ENCODE measurements at places on chromosomes 4 and X.
A peak's percentile ranks its signal among the peaks of the same experiment; 100 is the strongest.

GRCh38 chr4:67288964-67289363 lies 256.3 kb downstream of the CENPC start:
- no peak for DNase-seq

DNA sequence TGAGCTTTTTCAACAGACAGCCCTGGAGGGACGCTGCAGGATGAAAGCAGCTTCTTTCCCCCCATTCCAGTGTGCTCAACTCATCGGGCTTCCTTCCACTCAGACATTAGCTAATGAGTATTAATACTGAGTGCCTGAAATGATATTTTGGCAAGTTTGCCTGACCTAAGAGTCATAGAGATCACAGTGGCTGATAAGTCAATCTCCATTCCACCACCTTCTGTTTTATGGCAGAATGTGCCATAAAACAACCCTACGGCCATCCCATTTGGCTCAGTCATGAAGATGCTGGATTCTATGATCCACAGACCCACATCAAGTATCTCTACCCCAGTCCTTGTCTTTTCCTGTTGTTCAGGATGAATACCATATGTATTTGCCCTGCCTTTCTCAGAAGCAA lies 48.3 kb upstream of the MAB21L2 start:
- no peak for DNase-seq

DNA sequence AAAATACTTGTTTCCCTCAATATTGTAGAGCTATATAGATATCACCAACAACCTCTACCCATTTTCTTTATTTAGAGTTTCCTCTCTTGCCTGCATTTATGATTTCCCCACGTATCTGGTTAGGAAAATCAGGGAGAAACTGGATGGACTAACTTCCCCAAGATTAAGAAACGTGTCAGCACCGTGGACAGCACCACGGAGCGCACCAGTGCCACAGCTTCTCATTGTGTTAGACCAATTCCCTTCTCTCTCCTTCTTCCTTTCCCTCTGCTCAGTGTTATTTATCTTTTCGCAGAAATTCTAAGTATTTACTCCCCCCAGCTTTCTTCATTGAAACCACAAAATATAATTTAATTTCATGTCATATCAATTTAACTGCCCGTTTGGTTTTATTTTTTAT lies 568.6 kb upstream of the BOD1L1 start:
- no peak for DNase-seq

- DNase-seq = peak; percentile 1
Measured at GRCh38 chr4:157220371-157220881, at the start of gene GRIA2. GRIA2 (plus strand) TSS chr4:157220728; CDS start chr4:157221043, 315 bp downstream.

All from stimulated activated CD8-positive, alpha-beta memory T cell treated with anti-CD3 and anti-CD28 coated beads, Interleukin-4, amount 100 ng/mL, for 24 hours (primary cell).